ENCODE measurements at places on chromosomes 12 and 14.

DNA sequence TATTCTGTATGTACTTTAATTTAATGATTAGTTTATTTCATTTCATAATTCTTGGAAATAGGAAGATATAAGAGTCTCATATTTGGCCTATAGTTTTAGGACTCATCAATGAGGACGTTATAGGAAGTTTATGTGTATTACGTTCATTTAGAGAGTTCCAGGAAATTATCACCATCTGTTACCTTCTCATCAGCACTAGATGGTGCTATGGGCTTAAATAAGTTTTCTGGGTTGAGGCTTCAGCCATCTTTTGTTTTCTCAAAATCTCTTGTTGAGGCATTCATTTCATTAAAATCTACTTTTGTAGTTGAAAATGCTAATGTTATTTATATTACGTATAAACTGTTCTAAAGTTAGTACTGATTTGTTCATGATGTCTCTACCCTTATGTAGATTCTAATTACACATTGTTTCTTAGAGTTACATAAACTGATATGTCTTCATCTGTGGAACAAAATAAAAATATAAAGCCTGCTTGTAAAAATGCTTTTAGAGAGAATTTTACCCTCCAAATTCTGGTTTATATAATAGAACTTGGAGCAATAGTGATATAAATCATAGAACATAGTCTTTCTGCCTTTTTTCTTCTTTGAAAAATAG is 89.2 kb downstream of the CFAP54 start:
- no peak for DNase-seq

DNA sequence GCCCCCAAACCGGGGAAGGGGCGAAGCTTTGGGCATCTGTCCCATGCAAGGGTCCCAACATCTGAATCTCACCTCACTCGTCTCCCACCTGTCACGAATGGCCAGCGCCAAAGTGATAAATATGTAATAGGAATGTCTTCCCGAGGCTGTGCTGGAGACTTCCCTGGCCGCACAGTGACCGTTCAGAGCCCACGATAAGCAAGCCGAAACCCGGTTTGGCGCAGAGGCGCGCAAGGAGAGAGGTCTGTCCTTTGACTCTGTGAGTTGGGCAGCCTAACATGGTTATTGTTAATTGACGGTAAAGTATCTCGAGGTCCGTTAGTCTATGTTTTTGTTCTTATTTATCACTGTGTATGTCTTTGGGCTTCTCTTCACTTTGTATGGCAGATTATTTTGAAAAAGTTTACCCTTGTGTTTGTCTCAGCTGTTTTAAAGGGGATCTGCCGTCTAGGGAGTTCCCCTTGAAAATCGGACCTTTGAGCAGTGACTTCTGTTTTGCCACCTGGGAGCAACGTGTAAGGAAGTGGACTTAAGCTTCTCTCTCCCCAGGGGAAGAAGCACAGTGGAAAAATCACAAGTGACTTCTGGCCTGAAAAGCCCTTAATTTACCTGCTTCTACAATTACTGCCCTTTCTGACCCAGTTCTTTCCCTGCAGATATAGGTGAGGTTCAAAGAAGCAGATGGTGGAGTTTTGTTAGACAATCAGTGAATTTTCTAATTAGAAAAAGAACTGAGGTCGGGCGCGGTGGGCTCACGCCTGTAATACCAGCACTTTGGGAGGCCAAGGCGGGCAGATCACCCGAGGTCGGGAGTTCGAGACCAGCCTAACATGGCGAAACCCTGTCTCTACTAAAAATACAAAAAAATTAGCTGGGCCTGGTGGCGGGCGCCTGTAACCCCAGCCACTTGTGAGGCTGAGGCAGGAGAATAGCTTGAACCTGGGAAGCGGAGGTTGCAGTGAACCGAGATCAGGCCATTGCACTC is 1.1 kb upstream of the TM9SF1 start:
- no peak for DNase-seq

GRCh38 chr14:28777471-28778137 is 11.0 kb downstream of the FOXG1 start:
- no peak for DNase-seq

DNA sequence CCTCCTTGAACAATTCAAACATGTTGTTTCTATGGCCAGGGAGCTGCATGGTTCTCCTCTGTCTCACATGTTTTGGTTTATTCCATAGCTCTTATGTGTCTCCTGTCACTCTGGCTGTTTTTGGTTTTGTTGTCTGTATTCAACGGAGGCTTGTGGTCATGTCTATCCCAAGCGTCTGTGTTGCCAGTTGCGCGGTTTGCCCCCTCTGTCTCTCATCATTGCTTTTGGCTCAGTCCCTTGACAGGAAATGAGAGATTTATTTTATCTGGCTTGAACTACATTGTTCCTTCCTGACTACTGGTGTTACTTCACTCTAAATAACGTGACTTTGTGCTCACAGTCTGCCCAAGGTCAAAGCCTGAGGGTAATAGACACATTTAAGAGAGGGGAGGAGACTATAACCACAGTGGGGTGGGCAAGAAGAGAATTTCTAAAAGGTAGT is 96.4 kb upstream of the SOX5 start:
- DNase-seq = no peak

DNA sequence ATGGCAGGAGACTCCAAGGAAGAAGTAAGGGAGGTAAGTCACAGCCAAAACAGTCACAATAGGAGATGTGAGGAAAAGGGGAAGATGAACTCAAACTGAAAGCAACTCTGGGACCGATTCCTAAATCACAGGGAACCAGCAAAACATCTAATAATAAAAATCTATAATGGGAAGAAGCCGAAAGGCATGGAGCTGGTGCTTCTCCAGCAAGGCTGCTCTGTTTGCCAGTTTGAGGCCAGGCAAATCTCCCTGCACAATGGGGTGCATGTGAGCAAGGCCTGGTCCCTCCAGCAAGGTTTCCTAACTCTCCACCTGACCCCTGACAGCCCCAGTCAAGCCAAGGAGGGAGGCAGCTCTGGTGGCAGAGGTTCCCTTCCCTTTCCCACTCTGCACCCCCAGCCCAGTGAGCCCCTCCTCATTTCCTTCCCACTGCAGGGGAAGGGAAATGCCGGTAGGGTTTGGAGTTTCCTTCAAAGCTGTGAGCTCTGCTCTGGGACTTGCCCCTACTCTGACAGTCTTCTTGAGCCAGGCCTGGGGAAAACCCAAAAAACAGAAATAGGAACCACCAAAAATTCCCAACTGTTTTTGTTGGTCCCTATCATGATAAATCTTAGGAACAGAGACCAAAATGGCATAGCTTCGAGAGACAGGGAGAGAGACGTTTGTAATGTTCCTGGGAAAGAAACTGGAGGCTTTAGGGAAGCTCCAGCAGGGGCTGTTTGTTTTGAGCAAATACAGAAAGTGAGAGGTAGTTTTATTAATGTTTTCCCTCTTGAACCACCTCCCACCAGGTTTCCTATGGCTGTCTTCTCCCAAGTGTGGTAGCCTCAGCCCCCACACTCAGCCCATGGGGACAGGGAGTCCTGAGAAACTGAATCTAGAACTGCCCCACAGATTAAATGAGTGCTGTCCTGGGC is 34.6 kb downstream of the FMNL3 start:
- DNase-seq = no peak

DNA sequence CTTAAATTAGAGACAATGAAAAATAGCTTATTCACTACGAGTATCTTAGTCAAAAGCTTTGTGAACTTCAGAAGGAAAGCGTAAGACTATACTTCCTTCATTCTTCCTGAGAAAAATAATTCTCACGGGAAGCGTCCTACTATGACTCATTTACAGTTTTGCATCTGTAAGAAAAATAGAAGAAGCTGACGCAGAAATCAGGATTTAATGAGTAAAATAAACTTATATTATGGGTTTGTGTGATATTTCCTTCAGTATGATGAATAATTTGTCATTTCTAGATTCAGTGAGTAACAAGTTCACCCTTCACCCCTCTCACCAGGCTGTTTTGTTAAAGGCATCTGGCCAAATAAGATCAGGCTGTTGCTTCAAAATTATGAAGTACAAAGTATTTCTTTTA is 17.8 kb upstream of the PDE3A start:
- DNase-seq = no peak

GRCh38 chr14:77883847-77884238 is 83.9 kb downstream of the ADCK1 start:
- no peak for DNase-seq

- DNase-seq = no peak
Measured at GRCh38 chr12:53644133-53644532, 18.0 kb upstream of the ATF7 start.

DNA sequence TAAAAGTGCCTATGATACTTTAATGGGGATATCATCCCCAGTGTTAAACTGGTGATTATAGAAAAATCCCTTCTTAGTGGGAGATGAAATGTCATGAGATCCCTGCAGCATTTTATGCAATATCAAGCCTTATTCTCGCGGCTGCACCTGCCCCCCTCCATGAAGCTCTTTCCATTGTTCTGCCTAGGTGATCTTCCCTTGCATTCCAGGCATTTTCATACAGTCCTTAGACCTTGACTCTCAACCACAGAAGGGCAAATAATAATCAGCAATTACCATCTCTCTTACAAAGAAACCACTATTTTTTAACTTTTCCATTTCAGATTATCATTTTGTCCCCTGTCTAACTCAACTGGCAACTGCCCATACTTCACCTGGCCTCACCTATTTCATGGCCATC is 352.3 kb downstream of the NELL2 start:
- no peak for DNase-seq

GRCh38 chr14:69372146-69372545 is 26.0 kb downstream of the ERH start:
- no peak for DNase-seq

DNA sequence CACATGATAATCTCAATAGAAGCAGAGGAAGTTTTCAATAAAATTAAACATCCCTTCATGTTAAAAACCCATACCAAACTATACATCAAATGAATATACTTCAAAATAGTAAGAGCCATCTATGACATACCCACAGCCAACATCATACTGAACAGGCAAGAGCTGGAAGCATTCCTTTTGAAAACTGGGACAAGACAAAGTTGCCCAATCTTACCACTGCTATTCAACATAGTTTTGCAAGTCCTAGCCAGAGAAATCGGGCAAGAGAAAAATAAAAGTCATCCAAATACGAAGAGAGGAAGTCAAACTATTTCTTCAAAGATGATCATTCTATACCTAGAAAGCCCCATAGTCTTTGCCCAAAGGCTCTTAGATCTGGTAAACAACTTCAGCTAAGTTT is 454.7 kb upstream of the PRICKLE1 start:
- no peak for DNase-seq

DNA sequence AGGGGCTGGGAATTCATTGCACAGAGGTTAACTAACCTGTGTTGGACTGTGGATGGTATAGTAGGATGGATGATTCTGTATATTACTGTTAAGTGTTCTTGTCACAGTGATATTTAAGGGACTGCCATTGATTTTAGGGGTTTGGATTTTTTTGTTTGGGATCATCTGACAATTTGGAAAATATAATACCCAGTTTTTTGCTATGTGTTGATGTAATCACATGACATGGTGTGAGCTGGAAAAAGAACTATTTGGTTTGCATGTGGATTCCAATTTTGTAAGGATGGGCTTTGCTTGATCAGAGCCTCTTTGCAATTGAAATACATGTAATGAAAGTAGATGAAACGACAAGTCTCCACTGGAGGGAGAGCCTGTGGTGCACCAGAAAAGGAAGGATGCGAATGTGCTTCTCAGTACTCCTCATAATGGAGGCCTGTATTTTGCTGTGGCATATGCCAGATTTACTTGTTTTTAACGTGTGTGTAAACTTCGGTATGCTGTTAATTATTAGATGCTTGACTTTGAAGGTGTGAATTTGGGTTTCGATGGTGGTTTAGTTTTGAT is 2.7 kb downstream of the DYRK2 start:
- no peak for DNase-seq

DNA sequence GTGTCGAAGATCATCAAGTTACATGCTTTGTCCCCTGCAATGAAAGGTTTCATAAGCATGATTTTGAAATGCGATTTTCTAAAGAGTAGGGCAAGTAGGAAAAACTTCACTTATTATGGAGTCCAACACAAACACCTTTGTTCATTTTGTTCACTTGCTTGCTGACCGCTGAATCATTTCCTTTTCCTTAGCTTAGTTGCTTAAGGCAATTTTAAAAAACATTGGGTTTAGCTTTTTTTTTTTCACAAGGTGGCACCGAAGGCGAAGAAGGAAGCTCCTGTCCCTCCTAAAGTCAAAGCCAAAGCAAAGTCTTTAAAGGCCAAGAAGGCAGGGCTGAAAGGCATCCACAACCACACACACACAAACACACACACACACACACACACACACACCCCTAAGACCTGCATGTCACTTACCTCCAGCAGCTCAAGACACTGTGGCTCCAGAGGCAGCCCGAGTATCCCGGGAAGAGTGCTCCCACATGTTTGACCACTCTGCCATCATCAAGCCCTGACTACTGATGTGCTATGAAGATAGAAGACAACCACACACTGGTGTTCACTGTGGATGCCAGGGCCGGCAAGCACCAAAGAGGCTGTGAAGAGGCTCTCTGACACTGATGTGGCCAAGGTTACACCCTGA is 11.4 kb downstream of the MANSC1 start:
- no peak for DNase-seq

GRCh38 chr12:130401703-130402102 is 64.0 kb downstream of the PIWIL1 start:
- DNase-seq = no peak

GRCh38 chr12:107144990-107145389 is 51.6 kb upstream of the CRY1 start:
- DNase-seq = no peak

DNA sequence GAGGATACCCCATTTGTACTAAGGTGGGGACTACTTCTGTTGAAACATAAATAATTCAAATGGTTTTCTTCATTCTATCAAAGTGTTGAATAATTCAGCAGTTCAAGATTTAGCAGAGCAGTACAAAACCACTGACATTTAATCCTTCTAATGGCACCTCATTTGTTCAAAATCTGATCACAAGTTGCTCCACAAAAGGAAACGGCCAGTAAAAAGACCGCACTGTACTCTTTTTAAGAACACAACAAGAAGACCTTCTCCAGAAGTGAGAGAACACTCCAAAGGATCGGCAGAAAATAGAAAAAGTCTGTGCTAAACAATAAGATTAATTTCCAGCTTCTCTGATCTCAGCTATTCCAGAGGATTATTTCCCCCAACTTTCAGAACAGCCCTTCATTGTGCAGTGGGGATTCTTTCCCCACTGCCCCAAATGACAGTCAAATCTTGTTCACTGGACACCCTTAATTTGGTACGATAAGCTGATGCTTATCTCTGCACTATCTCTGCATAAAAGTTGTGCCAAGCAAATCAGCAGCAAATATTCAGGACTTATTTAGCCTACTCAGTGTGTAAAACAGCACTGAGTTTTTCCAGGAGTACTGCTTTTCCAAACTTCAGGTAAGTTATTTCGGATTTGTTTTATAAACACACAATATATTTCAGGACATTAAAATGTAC is 5.2 kb downstream of the MPHOSPH9 start:
- no peak for DNase-seq

GRCh38 chr14:37721976-37722659 is 126.7 kb downstream of the TTC6 start:
- no peak for DNase-seq

GRCh38 chr12:91778091-91778832 is 367.4 kb downstream of the BTG1 start:
- DNase-seq = no peak
